NCI-H460 (cell line): ENCODE measurements at places on chromosomes 1 and 21. TPM values are rescaled to one million over a fixed set of nuclear protein-coding genes. Genes with fewer than 3 reads are reported as not detected.
A peak's percentile ranks its signal among the peaks of the same experiment; 100 is the strongest.

Gene NPHS2
- total RNA-seq, result not detected in 2 replicates

GRCh38 chr1:236063919-236064673, 794 bp downstream of the NID1 start:
- no peak for DNase-seq

DNA sequence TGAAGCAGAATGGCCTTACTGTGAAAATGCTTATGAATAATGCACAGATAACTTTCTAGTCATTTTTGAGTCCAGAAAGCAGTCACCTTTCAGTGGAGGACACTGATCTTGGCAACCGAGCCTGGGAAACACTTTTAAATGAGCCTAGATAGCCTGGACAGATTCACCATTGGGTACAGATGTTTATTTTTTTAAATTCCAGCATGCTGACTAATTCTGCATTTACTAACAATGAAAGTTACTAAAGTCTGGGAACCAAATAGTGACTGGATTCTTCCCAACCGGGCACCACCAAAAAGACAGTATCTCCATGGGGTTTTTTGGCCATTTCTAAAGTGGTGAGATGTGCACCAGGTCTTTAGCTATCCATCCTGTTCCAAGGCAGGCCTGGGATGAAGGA, 3.3 kb upstream of the FMOD start:
- DNase-seq, result no peak

- no peak for DNase-seq
Measured at GRCh38 chr1:163063610-163064009, 5.6 kb upstream of the RGS4 start.

DNA sequence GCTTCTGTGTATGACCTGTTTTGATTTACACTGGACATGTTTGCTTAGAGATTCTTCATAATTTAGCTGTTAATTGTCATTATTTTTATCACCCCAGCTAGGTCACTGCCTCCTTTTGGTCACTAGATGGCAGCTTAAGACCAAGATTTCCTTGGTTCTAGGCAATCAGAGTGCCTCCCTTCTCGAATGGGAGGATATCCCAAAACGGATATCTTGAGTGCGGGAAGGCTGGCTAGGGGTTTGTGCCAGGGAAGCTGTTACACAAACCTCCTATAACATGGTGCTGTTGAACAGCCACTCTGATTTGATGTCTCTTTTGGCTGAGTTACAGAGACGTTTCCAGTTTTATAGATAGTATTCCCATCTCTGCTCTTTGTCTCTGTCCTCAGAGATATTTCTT, 283.5 kb downstream of the S1PR1 start:
- peak; percentile 49 for DNase-seq

DNA sequence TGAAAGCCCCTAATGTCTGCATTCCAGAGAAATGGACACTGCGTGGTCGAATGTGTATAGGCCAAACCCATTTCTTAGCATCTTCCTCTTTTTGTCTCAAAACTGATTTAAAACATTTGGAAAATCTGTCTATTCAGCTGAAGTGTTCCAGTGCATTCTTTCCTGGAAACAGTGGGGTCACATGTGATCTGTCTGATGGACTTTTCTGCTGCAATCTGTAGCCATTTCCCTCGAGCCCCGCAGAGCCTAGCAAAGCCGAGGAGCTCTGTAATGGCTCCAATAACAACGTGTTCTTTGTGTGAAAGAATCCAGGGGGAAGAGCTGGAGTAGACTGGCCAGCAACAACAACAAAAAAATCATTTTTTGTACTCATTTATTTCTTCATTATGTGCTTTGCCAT, 329.3 kb downstream of the BARHL2 start:
- DNase-seq, result no peak

DNA sequence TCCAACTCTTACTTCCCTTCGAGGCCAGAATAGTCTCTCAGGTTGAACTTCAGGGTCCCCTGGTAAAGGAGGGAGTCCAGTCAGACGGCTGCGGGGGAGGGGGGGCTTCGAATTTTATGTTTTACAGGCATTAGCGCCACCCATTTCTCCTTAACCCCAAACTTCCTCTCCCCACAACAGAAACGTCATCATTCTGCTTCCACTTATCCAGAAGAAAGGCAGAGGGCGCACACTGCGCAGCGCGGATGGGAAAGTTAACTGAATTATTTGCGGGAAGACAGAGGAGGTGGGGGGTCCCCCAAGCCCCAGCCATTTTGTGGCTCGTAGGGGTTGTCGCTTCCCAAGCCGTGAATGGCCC, 529 bp upstream of the PRMT2 start:
- peak; percentile 59 for DNase-seq

Gene GJB5
- not detected in 2 replicates for total RNA-seq

DNA sequence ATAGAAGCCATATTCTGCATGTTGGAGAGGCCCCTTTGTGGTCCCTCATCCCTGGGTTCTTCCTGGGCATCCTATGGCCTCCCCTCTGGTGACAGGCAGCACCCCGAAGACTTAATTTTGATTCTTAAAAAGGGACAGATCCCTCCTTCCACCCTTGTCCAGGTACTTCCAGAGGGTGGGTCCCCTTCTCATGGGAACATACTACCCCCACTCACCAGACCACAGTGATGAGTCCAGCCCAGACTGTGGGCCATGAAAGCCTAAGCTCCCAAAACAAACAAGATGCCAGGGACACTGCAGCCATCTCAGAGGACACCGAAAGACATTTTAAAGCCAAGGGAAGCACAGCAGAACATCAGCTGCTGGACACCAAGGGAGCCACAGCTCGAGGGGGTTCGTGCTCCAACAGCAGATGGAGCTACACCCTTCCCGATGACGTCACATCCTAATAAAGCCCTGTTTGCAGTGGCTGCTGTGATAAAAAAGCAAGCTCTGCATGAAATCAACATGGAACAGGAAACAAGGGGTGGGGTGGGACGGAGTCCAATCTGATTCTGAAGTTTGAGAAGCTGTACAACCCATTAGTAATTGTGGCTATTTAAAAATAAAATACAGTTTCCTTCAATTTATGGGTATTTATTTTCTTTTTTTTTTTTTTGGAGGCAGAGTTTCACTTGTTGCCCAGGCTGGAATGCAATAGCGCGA, 32.4 kb downstream of the GNB1 start:
- peak; percentile 18 for DNase-seq
